ENCODE measurements at places on chromosomes 16 and 17.

DNA sequence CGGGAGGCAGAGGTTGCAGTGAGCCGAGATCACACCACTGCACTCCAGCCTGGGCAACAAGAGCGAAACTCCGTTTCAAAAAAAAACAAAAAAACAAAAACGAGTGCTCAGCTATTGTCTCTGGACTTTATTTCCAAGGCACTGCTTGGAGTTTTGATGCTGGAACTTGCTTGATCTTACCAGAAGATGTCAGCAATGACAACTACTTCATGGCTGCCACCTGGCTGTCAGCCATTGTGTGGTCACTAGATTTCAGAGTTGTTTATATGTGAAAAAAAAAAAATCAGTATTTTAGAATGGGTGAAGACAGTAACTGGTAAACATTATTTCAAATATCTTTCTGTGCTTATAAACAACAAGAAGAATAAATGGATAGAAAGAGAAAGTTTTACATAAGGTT is 26.3 kb upstream of the OR4D1 start:
- peak; percentile 75 for DNase-seq

GRCh38 chr17:82388223-82388921 is 16.8 kb downstream of the UTS2R start:
- no peak for DNase-seq

DNA sequence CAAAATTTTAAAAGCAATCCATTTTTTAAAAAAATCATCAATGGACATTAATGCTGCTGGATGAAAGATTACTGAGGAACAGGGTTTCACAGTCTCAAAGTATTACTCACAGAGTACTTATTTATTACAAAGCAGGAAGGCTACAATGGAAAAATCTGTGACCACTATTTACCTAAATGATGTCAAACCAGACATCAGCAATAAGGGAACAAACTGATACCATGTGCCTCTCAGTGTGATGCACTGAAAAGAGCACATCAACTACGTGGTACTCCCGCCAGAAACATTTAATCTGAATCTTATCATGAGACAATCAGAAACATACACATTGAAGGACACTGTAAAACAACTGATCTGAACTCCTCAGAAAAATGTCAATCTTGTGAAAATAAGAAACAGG is 124.2 kb downstream of the PARN start:
- no peak for DNase-seq

DNA sequence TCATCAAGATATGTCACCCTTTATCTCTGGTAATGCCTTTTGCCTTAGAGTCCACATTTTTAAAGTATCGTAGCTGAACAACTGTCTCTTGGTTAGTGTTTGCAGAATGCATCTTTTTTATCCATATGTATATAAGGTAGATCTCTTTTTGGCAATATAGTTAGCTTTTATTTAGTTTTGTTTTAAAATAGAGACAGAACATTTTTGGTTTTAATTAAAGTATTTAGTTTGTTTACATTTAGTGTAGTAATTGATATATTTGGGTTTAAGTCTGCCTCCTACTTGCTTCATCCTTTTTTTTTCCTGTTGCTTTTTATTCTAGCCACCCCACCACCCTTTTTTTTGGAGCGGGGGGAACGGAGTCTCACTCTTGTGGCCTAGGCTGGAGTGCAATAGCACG is 184.6 kb upstream of the CHMP6 start:
- DNase-seq, result no peak

GRCh38 chr17:16973760-16974540 is 2.0 kb upstream of the TNFRSF13B start:
- no peak for DNase-seq

DNA sequence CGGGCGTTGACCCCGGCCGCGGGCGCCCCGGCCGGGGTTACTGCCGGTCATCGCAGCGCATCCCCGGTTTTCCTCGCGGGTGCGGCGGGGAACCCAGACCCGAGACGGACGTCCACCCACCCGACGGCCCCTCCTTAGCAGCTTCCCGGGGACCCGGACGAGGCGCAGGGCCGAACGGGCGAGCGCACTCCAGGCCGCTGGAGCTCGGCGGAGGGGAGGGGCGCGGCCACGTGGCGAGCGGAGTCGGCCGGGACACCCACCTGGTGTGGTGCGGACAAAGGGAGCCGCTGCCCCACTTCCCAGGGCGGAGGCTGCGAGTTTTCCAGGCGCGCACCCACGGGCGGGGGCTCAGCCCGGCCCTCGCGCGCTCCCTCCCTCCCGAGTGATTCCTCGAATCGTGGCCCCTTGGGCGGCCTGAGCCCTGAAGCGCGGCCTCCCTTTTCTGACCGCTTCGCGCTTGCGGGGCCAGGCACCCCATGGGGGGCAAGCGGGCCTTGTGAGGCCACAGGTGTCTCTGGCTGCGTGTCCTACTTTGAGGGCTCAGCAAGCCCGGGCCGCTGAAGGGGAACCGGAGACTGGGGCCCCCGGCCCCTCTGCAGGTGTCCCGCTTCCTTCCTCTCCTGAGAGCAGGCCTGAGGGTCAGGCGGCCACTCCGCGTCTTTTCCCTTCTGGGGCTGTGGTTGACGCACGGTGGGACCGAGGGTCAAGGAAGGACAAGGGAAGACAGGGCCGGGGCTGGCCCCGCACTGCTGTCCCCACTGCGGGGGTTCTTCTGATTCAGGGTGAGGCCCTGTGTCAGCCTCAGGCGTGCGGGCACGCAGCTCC is 1.1 kb upstream of the FASN start:
- DNase-seq, result no peak

GRCh38 chr17:66304304-66305174 is 2.1 kb downstream of the PRKCA start:
- DNase-seq, result peak; percentile 32

DNA sequence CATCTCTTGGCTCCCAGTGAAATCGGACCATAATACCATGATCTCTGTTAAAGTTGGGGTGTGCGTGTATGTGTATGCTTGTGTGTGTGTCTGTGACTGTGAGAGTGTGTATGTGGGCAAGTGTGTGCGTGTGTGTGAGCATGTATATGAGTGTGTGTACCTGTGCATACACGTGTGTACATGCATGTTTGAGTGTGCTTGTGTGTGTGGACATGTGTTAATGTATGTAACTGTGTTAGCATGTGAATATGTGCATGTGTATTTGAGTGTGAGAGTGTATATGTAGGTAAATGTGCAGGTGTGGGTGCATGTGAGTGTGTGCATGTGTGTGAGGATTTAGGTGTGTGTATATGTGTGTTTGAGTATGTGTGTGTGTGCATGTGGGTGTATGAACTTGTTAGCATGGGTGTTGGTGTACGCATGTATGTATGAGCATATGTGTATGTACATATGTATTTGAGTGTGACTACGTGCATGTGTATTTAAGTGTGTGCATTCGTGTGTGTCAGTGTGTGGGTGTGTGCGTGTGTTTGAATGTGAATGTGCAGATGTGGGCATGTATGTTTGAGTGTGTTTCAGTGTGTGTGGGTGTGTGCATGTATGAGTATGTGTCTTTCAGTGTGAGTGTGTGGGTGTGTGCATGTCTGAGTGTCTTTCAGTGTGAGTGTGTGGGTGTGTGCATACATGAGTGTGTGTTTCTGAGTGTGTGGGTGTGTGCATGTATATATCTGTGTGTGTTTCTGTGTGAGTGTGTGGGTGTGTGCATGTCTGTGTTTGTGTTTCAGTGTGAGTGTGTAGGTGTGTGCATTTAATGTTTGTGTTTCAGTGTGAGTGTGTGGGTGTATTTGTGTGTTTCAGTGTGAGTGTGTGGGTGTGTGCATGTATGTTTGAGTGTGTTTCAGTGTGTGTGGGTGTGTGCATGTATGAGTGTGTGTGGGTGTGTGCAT is 183.2 kb downstream of the SOX9 start:
- DNase-seq, result no peak

DNA sequence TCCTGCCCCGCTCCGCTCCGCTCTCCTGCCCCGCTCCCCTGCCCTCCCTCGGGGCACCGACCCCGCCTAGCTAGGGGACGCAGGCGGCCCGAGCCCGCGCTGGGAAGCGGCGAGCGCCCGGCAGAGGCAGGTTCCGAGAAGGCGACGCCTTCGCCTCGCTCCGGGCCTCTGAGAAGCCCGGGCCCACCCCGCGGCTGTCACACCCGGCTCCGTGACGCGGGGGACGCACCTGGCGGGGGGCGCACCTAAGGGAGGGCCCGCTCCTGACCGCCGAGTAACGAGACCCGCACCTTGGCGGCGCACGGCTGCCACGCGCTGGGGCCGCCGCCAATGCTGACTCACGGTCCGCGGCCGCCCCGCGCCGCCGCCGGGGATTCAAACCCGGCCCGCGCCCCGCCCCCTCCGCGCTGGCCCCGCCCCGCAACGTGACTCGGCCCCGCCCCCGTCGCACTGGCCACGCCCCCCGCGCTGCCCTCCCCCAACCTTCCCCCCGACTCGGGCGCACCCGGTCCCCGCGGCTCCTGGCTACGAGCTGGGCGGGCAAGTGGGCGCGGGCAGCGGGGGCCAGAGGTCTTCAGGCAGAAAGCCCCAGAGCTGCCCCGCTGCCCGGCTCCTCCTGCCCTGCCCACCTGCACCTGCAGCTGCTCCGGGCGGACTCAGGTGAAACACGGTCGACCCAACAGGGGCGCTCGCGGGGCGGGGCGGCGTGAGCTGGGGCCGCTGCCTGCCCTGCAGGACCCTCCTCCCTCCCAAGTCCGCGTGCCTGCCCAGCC is 27.8 kb downstream of the GNPTG start:
- peak; percentile 62 for DNase-seq

- no peak for DNase-seq
These were observed 282.6 kb downstream of the IRF8 start for GRCh38 chr16:86181526-86181925.

DNA sequence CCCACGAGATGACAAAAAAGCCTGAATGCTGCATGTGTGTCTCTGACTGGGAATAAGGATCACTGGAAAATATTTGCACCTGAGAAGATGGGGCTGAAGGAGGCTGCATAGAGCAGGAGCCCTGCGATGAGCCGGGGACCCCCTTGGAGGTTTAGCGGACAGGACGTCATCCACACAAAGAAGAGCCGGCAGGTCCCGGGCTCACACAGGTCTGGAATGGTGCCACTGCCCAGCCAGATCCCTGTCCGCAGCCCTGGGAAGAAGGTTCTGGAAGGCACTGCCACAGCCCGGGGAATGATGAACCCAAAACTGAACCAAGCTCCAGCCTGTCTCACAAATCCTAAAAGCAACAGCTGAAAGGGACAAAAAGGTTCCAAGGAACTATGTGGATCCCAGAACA is 101.8 kb downstream of the ANKRD11 start:
- no peak for DNase-seq

GRCh38 chr17:35890774-35891155 is 10.6 kb upstream of the CCL5 start:
- peak; percentile 75 for DNase-seq

GRCh38 chr17:63445571-63445953 is 544 bp downstream of the CYB561 start:
- DNase-seq, result peak; percentile 86

DNA sequence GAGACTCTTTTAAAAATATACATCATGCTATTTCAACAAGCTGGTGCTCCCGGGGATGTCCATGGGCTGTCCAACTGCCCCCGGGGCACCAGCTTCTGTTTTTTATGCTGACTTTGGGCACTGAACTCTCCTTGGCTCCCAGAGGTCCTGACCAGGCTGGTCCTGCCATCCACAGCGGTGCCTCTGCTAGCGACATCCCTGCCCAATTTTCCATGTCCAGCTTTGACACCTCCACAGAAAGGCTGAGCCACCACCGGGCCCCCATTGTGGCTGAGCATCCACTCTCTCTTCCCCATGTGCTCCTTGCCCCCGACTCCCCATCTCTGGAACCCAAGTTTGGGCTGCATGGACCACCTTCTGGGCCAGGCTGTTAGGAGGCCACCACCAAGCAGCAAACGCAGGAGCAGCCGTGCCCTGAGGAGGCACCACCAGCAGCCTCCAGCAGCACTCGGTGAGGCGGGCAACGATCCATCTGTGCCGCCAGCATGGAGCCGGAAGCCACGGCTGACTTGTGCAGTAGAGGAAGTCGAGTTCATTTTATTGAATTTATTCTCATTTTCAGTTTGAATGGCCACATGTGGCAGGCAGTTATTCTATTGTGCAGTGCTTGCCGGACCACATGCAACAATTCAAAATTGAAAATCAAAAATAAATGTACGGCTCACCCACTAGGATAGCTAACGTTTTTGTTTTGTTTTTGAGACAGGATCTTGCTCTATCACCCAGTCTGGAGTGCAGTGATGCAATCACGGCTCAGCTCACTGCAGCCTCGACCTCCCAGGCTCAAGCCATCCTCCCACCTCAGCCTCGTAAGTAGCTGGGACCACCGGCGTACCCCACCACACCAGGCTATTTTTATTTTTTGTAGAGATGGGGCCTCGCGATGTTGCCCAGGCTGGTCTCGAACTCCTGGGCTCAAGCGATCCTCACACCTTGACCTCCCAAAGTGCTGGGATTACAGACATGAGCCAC is 2.8 kb upstream of the MEAK7 start:
- DNase-seq, result peak; percentile 40

GRCh38 chr17:78029697-78030096 is 71.2 kb downstream of the TNRC6C start:
- DNase-seq, result no peak

GRCh38 chr17:68775969-68776368 is 174.8 kb upstream of the FAM20A start:
- DNase-seq, result no peak

DNA sequence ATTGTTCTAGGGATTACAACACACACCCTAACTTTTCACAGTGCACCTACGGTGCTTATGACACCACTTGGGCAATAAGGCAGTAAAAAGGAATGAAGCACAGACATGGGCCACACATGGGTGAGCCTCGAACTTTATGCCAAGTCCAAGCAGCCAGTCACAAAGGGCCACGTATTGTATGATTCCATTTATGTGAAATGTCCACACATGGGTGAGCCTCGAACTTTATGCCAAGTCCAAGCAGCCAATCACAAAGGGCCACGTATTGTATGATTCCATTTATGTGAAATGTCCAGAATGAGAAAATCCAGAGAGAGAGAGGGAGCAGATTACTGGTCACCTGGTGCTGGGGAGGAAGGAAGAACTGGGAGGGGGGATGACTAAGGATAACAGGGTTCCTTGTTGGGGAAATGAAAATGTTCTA is 22.2 kb downstream of the RMI2 start:
- DNase-seq, result no peak

DNA sequence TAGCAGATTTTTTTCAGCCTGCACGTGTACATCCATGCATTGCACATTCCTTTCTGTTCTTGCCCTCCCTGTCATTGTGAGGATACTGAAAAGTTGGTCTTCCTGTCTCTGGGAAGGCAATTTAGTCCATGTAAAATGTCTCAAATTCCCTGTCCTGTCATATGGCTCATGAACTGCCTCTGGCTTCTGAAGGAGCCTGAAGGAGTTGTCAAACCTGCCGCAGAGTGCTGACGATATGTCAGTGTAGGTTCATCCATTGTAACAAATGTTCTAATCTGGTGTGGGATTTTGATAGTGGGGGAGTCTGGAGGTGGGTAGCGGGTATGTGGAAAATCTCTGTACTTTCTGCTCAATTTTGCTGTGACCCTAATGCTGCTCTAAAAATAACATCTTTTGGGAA is 59.6 kb downstream of the YPEL2 start:
- no peak for DNase-seq

GRCh38 chr16:60137891-60138290 is 1403.8 kb upstream of the GOT2 start:
- DNase-seq, result no peak

Data from CD4-positive, alpha-beta T cell treated with Interleukin-10 for 1 hour (primary cell).